ENCODE measurements at places on chromosomes 4 and X.

- no peak for DNase-seq
Measured at GRCh38 chr4:138598226-138598625, 356.1 kb upstream of the SLC7A11 start.

DNA sequence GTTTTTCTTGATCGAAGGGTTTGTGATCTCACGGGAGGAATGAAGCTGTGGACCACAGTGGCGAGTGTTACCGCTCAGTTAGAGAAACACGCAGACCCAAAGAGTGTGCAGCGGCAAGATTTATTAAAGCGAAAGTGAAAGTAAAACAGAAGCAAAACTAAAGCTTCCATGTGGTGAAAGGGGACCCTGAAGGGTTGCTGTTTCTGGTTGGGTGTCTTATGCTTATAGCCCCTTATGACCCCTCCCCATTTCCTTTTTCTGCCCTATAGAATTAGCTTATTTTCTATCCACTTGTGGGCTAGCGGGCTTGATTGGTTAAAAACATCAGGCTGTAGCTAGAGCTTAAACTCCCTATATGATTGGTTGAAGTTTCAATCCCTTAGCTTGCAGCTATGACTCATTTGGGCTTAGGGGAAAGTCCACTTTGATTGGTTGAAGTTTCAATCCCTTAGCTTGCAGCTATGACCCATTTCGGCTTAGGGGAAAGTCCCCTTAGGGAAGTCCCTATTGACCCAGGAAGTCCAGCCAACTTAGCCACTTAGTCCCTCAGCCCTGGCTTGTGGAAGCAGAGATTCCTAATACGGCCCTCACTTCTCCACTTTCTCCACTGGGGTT, 171.2 kb upstream of the NWD2 start:
- DNase-seq, result peak; percentile 87

DNA sequence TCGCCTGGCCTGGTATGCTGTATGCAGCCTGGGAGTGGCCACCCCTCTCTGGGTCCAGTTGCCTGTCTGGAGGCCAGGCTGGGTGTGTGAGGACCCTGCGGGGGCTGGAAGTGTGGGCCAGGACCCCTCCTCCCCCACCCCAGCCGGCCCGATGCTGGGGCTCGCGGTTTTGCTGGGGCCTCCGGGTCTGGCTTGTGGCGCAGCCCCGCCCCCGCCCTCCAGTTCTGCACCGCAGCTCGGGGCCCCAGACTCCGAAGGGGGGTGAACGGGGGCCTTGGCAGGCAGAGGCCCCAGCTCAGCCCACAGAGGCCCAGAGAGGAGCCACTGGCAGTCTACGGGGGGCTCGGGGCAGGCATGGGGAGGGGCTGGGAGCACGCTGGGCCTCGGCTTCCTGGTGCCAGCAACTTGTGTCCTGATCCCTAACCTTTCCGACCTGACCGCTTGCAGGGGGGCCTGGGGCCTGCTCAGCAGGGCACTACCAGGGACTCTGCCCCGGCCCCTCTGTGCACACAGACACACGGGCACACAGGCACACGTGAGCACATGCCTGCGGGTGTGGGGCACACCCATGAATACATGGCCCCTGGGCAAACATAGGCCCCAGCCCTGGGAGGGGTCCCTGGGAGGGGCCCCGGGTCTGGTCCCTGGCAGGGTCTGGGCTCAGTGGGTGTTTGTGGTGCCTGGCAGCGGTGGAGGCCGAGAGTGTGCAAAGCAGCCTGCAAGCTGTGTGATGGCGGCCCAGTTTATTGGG, 21.4 kb upstream of the FGFR3 start:
- no peak for DNase-seq

DNA sequence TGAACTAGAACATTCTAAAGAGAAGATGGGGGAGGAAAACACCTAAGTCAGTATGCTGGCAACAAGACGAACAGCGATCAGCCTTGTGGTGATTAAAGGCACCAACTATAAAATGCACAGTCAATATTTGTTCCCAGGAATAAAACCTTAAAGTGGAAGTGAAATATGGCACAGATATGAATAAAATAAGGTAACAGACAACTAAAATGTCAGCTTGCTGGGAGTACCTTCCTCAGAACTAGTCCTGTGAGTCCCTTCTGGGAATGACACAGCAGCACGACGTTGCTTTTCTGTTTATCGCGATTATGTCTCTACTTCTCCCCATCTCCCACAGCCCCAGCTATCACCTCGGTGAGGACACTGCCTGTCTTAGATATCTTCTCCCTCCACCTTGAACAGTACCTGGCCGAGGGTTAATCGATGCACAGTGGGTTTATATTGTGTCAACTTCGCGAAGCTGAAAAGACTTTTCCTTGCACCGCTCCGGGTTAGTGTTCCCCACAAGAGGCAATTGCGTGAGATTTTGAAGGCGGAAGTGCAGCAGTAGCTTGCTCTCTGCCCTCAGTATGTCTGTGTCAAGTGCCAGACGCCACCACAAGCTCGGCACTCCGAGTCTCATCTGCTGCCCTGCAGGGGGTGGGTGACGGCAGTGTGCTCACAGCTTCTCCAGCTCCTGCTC, 17.4 kb downstream of the MTNR1A start:
- DNase-seq, result peak; percentile 26

DNA sequence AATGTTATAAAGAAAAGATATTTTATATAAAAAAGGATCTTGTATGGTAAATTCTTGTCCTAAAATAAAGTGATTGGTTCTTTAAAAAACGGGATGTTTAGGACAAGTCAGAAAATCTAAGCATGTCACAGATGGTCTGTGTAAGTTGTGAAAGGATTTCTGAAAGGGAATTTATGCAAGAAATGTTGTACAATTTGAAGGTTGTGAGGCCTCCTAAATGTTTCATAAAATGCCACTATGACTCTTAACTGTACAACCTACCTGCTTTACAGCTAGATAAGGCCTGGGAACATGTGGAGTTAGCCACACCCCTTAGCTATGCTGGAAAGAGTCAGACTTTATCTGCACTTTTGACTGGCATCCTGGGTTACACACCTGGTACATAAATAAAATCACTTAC, 951.5 kb upstream of the POU3F4 start:
- DNase-seq, result peak; percentile 21

GRCh38 chrX:13101441-13102139, 57.2 kb upstream of the FAM9C start:
- peak; percentile 52 for DNase-seq

- peak; percentile 53 for DNase-seq
Measured at GRCh38 chr4:90126805-90127204, 389 bp upstream of the CCSER1 start.

DNA sequence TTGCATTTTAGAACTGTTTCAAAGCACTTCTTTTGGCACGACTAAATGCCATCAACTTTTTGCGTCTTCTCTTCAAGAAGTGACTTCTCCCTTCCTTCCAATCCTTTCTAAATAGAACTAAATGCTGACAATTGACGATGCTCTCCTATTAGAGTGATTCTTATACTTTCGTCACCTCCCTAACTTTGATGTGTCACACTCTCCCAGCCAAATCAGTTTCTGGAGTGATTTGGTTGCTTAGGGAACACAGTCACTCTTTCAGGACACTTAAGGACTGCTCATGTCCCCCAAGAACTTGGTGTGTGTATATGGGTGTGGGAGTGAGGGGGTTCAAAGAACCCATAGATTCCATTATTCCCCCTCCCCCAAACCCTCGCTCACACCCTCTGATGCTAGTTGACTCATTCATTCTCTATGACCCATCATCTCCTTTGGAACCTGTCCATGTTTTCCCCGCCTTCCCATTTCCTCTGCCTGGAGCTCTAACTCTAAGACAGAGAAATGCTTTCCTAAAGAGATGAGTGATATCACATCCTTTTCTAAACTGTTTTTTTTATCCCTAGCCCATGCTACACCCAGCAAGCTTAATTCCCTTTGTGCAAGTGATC, 26.8 kb upstream of the AREG start:
- no peak for DNase-seq

DNA sequence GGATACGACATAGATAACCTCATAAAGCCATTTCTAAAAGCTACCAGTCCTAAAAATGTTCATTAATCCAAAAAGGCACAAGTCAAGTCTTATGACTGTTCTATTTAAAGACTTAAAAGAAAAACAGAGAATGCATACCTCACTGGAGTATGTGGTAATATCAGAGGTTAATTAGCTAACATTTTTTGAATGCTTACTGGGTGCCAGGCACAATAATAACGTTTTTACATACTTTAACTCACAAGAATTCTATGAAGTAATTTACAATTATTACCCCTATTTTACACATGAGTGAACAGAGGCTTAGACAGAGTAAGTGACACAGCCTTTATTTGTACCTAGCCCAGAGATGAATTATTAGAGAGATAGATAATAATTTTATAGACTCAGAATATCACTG, 207.5 kb downstream of the PDGFC start:
- no peak for DNase-seq

DNA sequence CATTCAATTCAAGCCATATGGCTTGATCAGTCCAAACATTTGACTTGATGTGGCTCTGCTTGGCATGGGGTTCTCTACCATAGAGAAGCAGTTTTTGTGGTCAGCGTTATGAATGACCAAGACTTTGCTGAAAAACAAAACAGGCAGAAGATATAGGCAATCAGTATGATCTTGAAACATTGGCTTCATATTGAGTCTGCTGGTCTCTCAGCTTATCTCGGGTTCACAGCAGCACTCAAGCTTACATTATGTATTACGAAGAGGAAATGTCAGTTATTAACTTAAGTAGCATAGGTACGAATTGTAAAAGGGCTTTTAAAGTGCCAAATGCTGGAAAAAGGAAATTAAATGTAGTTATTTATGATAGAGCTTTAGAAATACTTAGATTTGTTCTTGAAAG, 99.0 kb downstream of the AFF2 start:
- no peak for DNase-seq

DNA sequence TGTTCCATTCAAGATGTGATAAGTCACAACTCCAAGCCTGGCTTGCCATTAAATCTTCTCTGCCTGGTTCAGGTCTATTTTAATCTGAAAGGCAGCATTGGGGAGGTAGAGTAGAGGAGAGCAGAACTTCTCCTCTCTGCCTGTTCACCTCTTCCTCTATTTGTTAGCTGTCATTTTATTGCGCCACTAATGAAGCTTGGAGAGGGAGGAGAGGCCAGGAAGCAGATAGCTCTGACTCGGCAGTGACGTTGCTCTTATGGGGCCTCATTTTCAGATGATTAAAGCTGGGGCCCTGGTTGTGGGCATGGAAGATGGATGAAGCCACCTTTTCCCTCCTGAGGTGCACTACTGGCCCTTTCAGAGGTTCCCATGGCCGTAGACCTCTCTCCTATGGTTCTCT, 207.3 kb downstream of the MID1IP1 start:
- no peak for DNase-seq

- DNase-seq, result no peak
Measured at GRCh38 chr4:88101165-88101564, 57.3 kb downstream of the ABCG2 start.

DNA sequence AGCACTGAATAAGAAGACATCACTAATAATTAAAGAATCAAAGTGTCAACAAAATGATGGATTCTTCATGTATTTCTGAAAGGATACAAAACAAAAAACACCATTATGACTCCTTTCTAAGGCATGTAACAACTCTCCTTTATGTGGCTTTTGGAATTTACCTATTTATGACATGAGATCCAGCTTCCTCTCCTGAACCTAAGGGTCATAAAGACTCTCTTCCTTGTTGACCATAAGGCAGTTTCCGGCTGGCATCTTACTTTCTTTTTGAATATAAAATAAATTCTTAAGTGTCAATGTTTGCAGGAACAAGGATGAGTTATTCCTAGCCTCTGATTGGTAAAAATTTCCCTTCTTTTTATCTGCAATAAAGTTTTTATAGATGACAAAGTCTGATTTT, 111.1 kb upstream of the GRPR start:
- DNase-seq, result no peak

- no peak for DNase-seq
Measured at GRCh38 chrX:45619290-45619689, 418.6 kb upstream of the DIPK2B start.

- peak; percentile 70 for DNase-seq
Measured at GRCh38 chr4:174764105-174764729, 64.8 kb downstream of the GLRA3 start.

DNA sequence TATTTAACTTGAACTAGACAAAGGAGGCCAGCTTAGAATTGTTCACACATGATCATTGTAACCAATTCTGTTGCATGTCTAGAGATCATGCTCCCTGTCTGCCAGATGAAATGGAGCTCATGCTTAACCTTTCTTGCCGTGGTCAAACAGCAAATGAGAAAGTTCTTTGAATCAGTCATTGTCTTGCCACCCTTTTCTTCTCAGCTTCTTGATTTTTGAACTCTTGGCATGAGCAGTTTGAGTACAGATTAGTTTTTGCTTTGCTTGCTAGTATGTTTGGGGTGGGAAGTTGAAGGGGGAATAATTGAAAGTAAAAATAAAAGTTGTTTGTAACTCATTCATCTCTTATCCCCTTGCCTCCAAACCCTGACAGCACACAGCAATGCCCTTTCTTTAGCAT, 4.7 kb downstream of the MTM1 start:
- DNase-seq, result no peak

GRCh38 chr4:101294597-101294996, 52.7 kb downstream of the PPP3CA start:
- DNase-seq, result no peak

Measured in DMS53 (cell line).